ENCODE measurements at places on chromosomes 5 and 9. TPM values are rescaled to one million over a fixed set of nuclear protein-coding genes. Genes with fewer than 3 reads are reported as not detected.

- no peak for DNase-seq
Measured at GRCh38 chr5:100448111-100448528, 87.1 kb upstream of the FAM174A start.

Gene IRX1
- total RNA-seq = not detected

Gene LCN9
- total RNA-seq = not detected

Gene CDH10
- total RNA-seq = not detected

Gene ACOT12
- not detected for total RNA-seq

GRCh38 chr9:34560599-34561214, 28.8 kb downstream of the CNTFR start:
- no peak for DNase-seq

DNA sequence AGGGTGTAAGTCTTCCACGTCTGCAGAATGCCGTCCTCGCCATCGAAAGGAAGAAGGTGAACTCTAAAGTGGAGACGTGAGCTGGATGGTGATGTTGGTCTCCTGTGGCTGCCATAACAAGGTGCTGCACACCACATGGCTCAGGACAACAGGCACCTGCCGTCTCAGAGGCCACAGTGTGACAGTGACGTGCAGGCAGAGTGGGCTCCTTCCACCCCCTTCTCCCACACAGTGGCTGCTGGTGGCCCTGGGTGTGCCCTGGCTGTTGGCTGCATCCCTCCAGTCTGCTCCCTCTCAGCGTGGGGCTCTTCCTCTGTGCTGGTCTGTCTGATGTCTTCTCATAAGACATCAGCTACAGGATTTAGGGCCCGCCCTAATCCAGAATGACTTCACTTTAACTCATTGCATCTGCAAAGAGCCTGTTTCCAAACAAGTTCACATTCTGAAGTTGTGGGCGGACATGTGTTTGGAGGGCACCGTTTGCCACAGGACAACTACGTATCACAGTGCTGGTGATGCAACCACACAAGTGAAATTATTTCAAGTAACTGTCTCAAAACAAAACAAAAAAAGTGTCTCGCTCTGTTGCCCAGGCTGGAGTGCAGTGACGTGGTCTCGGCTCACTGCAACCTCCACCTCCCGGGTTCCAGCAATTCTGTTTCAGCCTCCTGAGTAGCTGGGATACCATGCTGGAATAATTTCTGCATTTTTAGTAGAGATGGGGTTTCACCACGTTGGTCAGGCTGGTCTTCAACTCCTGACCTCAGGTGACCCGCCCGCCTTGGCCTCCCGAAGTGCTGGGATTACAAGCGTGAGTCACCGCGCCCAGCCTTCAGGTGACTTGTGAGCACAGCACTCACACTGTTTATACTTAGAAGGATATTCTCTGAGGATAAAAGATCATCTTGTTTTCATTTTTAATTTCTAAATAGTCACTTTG, 31.2 kb upstream of the CLPTM1L start:
- no peak for DNase-seq

GRCh38 chr5:110896901-110897300, 158.1 kb downstream of the SLC25A46 start:
- no peak for DNase-seq

- DNase-seq = no peak
Measured at GRCh38 chr9:17630531-17630949, 51.7 kb downstream of the SH3GL2 start.

- DNase-seq = peak; percentile 28
Measured at GRCh38 chr9:89919171-89919681, 314.4 kb downstream of the GADD45G start.

Gene IL13
- 0.31 TPM for total RNA-seq

DNA sequence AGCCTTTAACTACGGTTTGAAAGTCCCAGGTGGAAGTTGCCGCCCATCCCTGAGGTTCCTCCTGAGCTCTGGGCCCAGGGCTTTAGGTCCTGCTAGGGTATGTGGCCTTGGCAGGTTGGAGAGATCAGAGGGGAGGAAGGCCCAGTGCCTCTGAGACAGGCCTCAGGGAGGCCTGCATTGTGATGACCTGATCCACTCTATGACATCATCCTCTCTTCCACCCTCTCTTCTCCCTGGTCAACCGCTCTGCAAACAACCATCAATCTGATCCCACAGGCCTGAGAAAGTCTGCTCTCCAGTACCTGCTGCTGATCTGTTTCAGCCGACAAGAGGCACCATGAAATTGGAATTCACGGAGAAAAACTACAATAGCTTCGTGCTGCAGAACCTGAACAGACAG, at the start of gene CCIN:
Gene CCIN (plus strand): TSS at position 223 of the 400 bp plus-strand sequence. CDS start 115 bp downstream, at position 338.
- DNase-seq = no peak

DNA sequence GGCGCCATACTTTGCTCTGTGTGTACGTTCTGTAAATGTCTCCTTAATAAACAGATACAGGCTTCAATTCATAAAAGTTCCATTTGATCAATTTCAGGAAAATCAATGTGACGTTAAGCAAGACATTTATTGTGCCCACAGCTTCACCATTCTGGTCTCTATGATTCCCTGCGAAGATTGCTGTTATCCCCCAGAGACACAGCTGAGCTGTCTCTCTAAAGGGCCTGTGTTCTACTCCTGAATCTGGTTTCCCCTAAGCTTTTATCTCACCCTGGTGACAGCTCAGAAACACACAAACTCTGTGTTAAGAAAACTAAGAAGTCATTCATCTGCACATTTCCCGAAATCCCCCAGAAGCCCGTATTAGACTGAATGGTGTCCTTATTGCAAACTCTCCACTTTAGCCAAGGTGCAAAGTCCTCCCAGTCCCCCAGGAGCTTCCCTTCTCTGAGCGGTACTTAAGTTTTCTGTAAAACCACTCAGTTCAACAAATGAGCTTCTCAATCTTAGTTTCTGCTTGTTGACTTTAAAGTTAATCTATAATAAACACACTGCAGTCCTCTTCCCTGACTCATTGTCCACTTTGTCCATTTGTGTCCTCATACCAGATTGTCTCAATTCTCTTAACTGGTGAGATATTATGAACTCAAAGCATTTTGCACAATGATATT, 1.4 kb upstream of the C5orf15 start:
- no peak for DNase-seq

GRCh38 chr5:7539571-7539970, 143.6 kb downstream of the ADCY2 start:
- DNase-seq = no peak

Gene MEIKIN
- 2.8 TPM for total RNA-seq

Gene CEL
- total RNA-seq = 1.3 TPM

DNA sequence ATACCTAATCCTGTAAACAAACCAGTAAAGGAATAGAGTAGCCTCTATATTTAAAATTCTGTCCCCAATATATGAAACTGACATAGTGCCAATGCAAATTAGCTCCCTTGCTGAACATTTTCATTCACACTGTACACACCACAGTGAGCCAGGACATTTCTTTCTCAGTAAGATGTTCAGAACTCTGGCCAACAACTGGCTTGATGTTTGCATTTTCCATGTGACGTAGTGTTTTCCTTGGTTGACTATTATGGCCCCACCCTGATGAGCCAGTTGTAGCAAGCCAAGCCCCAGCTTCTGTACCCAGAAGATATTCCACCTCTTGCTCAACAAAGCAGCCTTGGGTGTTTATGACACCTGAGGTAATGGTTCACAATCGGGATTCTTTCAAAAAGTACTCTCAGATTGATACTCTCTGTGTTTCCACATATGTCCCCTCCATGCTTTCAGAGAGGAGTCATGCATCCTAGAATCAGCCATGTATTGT, 17.7 kb upstream of the ANXA1 start:
- DNase-seq = no peak

All from naive thymus-derived CD8-positive, alpha-beta T cell (primary cell).